ENCODE measurements at places on chromosomes 5 and 9.

- DNase-seq = no peak
Measured at GRCh38 chr9:121453232-121453892, 46.3 kb downstream of the GGTA1 start.

GRCh38 chr5:158747816-158748432 lies 351.8 kb downstream of the EBF1 start:
- peak; percentile 60 for DNase-seq

GRCh38 chr5:163357636-163358035 lies 79.8 kb upstream of the CCNG1 start:
- no peak for DNase-seq

GRCh38 chr5:82656341-82656761 lies 378.2 kb upstream of the RPS23 start:
- no peak for DNase-seq

DNA sequence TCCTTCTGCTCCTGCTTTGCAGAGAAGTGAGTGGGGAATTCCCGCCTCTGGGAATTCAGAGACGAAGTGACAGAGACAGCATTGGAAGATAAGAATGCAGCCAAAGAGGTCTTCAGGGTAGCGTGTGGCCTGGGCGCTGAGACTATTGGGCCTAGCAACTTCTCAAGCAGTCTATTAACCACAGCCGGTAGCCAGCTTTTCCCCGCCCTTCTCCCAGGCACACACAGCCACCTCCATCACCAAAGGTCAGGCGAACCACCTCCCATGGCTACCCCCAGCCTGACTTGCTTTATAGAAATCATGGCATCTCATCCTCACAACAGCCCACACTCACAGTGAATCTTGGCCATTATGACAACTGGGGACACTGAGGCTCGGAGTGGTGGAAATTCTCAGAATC lies 124.2 kb downstream of the KCNIP1 start:
- DNase-seq = no peak

DNA sequence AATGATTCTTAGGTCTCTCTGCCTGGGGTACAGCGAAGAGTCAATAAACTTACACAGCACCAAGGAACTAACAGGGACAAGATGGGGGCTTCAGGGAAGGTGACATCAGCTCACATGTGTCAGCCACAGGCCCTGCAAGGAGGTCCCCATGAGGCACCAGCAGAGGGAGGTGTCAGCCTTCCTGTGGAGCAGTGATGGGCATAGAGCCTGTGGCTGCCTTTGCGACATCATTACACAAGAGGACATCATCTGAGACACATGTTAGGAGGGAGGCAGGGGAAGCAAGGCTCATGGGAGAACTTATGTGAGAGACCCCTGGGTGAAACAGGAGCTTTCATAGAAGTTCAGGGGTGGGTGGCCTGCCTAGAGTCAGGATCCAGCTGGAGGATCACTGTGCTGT lies 389.6 kb downstream of the SEMA5A start:
- DNase-seq = peak; percentile 63

- DNase-seq = no peak
Measured at GRCh38 chr5:177364159-177364962, 6.6 kb downstream of the RGS14 start.

DNA sequence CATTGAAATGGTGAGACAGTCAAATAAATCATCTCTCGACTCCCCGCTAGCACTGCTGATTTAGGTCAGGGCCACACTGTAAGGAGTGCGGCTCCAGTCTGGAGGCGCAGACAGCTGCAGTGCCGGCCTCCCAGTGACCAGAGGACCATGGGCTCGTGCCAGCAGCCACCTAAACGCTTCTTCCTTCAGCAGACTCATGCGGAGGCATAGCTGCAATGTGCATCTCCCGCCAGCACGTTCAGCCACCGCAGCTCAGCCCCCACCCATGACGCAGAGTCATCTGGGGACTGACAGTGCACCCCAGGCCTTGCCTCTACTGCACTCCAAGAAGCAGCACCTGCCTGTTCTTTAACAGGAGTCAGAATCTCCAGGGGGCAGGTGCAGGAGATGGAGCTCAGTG lies 13.6 kb upstream of the MAPK9 start:
- DNase-seq = no peak

DNA sequence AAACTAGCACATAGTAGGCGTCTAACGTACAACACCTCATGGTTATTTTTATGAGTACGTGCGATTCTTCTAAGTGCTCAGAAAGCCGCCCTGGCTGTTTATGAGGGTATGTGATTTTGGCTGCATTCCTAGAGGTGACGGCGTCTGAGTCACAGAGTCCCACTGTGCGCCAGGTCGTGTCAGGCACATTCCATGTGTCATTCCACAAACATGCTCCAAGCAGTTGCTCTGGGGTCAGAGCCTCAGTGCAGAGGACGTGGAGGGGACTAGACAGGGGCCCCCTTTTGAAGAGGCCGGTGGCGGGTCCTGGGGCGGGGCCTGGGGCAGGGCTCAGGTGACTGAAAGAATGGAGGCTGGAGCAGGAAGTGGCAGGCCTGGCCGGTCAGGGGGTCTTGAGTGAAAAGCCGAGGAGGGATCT lies 51.9 kb downstream of the NEK6 start:
- DNase-seq = peak; percentile 95

DNA sequence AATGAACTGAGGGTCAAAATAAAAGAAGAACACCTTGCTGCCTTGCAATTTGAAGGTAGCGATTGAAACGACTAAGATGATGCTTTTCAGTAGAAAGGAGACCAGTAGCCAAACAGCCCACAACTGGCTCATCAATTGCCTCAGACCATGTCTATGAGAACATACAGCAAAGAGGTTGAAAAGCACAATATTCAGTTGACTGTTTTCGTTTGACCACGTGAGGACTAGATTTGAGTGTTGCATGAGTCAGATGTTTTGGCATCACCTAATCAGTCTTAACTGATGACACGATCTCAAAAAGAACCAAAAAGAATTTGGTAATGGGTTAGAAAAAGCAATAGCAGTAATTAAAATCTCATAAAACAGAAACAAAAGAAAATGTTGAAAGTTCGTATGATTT lies 82.7 kb upstream of the IL7R start:
- DNase-seq = peak; percentile 69

DNA sequence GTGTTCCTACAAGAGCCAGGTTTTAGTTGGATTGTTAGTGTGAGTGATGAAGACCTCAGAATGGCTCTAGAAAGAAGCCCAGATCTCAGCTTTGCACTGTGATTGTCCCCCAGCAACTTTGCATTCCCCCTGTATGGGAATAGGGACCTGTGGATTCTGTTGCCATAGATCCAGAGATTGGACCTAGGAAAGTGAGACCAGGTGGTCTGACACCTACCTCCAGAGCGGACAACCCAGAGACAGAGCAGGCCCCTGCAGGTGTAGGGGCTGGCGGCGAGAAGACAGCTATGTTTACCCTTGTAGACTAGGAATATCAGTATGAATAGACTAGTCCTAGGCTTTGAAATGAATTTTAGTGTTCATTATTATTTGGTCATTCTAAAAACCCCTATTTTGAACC lies 53.6 kb downstream of the IRF1 start:
- no peak for DNase-seq

DNA sequence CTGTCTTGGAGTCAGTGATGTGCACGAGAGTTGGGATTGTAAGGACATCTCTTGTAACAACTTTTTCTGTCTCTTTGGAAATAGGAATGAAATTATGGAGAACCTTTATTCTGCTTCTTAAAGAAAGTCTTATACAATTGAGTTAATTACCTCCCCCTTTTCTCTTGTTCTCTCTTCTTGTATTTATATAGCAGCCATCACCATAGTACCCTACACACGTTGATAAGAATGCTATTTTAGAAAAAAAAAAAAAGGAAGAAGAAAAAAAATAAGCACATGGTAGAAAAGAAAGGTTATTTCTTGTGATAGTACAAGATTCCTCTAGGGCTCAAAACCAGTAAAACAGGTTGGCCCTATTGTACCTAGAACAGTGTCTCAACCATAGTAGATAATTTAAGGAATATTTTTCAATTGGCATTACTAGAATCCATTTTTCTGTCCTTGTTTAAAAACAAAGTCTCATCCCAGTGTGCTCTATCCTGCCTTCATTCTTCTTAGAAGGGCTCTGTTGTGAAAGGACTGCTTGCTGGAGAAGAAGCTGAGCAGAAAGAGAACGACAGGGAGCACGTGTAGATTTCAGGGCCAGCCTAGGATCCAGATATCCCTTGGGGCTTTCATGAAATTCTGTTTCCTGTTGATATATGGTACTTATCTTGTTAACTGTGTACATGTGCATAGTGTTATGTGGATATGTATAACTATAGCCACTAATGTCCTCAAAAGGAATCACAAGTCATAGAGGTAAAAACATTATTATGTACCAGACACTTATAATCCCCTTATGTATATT lies 392.3 kb upstream of the MEF2C start:
- no peak for DNase-seq

- peak; percentile 97 for DNase-seq
Measured at GRCh38 chr5:123209502-123210027, 120.5 kb downstream of the PRDM6 start.

GRCh38 chr5:6586647-6587042 lies 46.2 kb downstream of the NSUN2 start:
- no peak for DNase-seq

- DNase-seq = no peak
Measured at GRCh38 chr5:173663352-173664153, 47.1 kb upstream of the BOD1 start.

- no peak for DNase-seq
Measured at GRCh38 chr5:66829358-66829674, 233.1 kb downstream of the MAST4 start.

- DNase-seq = no peak
Measured at GRCh38 chr5:137994556-137994955, 38.3 kb downstream of the FAM13B start.

GRCh38 chr5:61002611-61003355 lies 57.8 kb downstream of the NDUFAF2 start:
- DNase-seq = no peak

DNA sequence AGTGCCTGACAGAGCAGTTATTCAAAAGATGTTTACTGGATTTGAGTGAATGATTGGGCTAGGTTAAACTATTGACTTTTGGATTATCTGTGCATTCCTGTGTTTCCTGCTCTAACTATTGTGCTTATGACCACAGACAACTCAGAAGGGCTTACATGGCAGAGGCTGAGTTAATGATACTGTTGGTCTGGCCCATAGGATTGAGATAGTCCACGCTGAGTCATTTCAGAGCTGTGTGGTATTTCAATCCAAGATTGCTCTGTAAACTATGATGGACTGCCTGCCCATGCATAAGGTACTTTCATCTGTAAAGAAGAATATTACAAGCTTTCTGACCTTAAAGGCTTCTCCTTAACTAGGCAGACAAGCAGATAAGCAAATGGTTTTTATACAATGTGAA lies 49.1 kb upstream of the SLIT3 start:
- DNase-seq = peak; percentile 87

DNA sequence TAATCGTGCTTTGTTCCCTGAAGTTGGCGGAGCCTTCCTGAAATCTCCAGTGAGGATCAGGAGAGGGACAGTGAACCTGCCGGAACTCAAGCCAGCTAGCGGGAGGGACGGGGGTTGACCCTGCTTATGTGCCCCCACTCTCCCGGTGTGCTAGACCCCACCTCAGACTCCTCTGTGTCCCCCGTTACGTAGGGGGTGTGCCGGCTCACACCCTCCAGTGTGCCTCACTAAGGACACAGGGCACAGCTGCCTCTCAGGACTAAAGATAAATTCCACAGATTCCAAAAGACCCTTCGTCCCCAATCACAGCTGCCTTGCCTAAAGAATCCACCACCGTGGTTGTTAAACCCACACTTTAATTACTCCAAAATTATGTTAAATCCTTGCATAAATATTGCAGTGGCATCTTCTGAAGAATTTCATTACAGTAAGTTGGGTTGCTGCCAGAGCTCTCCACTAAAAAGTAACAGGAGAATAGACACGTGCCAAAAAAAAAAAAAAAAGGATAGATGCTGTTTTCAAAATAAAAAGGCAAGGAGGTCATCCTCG lies 73.7 kb downstream of the GTF3C4 start:
- no peak for DNase-seq

- DNase-seq = no peak
Measured at GRCh38 chr5:40453689-40454088, 226.0 kb upstream of the PTGER4 start.

DNA sequence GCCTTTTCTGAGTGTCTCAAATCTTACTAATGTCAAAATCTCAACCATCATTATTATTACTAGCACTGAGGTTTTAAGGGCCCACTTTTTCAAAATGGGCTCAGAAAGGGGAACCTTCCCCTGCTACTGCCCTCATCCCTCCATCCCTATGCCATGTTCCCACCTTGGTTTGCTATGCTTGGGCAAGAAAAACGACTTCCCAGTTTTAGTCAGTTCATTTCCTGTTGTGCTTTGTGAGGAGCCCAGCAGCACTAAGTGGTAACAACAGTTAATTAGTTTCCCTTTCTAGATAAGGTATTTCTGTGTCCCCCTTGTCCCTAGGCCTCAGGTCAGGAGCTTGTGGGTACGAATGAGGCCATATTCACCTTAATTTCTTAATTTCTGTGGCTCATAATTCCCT lies 595.2 kb downstream of the RAB3C start:
- no peak for DNase-seq

GRCh38 chr5:109329333-109330237 lies 80.2 kb downstream of the PJA2 start:
- DNase-seq = peak; percentile 74

All from fibroblast of skin of abdomen (primary cell).